ENCODE measurements at places on chromosomes 7 and 10.

DNA sequence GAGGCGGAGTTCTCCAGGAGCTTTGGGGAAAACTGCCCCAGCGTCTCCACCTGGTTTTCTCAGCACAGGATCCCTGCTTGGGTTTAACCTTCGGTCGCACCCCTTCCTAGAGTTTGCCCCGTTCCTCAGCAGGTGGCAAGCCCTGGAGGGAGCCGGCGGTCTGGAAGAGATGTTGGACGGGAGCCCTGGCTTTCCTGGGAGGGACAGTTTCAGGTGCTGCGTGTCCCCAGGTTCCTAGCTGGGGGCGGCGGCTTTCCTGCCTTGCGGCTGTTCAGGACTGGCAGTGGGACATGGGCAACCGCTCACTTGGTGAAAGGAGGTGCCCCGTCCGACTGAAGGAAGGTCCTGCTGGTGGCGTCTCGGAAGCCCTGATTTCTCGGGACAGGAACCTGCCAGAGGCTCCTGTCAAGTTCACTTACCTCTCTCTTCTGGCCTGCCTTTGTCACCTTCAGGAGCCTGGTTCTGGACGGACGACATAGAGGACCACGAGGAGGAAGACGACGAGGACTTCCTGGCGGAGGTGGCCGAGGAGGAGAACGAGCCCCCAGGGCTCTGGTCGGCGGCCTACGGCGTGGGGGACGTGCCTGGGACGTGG lies 14.8 kb downstream of the ZNF316 start:
- DNase-seq, result no peak

DNA sequence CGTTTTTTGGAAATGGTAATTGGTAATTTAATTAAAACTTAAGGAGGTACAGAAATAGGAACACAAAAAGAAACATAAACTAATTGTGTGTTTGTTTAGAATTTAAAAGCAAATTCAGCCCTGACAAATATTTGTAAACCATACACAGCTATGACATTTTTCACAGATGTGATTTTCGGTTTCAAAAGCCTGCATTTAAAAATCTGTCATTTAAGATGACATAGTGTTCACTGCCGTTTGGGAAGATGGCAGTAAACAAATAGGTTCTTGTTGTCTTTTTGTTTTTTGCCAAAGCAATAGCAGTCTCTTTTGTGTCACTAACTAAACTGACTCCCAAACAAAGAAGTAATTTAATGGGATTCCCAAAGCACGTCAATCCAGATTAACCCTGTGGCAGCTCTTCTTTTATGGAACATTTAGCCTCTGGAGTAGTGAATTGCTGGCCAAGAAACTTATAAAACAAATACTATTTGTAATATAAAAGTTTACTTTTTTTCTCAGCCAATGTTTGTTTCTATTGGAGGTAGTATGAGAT lies 697.6 kb downstream of the PHTF2 start:
- DNase-seq, result no peak

DNA sequence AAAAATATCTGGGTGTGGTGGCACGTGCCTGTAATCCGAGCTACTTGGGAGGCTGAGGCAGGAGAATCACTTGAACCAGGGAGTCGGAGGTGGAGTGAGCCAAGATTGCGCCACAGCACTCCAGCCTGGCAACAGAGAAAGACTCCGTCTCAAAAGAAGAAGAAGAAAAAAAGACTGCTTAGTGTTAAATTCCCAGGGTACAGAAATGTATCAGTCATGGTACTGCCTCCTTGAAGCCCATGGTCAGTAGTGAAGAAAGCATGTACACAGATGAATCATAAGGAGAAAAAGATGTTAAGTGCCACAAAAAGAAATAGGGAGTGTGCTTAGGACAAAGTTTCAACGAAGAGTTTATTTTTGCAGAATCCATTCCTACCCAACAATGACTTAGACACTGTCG lies 62.5 kb upstream of the KMT2E start:
- no peak for DNase-seq

GRCh38 chr7:24894429-24895221 lies 85.4 kb downstream of the OSBPL3 start:
- no peak for DNase-seq

DNA sequence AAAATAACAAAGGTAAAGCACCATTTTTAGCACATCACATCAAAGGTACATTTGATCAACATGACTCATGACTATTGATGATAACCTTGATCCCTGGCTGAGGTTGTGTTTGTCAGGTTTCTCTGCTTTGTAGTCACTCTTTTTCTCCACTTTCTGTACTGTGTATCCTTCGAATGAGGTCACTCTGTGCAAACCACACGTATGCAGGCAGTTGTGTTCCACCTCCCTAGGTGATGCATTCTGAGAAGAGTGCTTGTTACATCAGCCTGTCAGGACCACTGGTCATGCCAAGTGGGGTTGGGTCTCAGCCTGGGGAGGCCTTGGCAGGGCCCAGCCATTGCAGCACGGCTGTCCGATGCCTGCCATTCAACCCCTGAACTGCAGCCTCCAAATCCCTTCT lies 62.8 kb upstream of the GJD4 start:
- peak; percentile 37 for DNase-seq

DNA sequence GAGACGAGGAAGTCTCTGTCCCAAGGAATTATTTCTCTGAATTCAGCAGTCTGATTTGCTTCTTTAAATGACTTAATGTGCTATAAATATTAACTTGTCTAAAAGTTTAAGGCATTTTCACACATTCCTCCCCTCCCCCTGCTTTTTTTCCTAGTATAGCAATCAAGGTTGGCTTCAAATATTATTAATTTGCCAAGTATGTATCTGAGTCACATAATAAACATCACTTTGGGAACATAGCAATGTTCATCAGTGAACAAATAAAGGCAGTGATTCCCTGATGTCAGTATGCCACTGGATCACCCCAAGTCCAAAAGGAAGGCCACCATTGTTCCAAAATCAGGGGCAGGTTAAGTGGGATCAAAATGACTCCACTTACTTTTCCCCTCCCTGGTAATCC lies 40.5 kb downstream of the PDE6C start:
- no peak for DNase-seq

GRCh38 chr7:124042826-124043225 lies 10.0 kb upstream of the TMEM229A start:
- DNase-seq, result no peak

Measured in activated CD4-positive, alpha-beta T cell treated with anti-CD3 and anti-CD28 coated beads, Interleukin-10, Interleukin-2, amounts not matched to agents 100 ng/mL and 50 ng/mL, durations not matched to agents 16 hours and 8 hours (primary cell).